IgD-negative memory B cell (primary cell): ENCODE measurements at places on chromosomes 7 and 10. TPM values are rescaled to one million over a fixed set of nuclear protein-coding genes. Genes with fewer than 3 reads are reported as not detected.

The LIPN gene
- 0.31 TPM for polyA plus RNA-seq

The TMEM196 gene
- polyA plus RNA-seq, result not detected

The TFPI2 gene
- not detected for polyA plus RNA-seq

The ETV1 gene
- not detected for polyA plus RNA-seq

The PAPOLB gene
- polyA plus RNA-seq, result not detected

The CPN1 gene
- polyA plus RNA-seq, result not detected

The RET gene
- polyA plus RNA-seq, result 0.05 TPM

The SPDYE2B gene
- not detected for polyA plus RNA-seq

The SMO gene
- polyA plus RNA-seq, result 0.36 TPM

The C7orf33 gene
- polyA plus RNA-seq, result not detected

The NODAL gene
- not detected for polyA plus RNA-seq

The GIMAP4 gene
- 16.2 TPM for polyA plus RNA-seq

The REEP3 gene
- 5.6 TPM for polyA plus RNA-seq

The PNLIP gene
- not detected for polyA plus RNA-seq

The ACSL5 gene
- polyA plus RNA-seq, result 52.3 TPM

The SH2D4B gene
- polyA plus RNA-seq, result not detected

The FGFBP3 gene
- polyA plus RNA-seq, result 2.2 TPM

The PRSS2 gene
- not detected for polyA plus RNA-seq

The CLRN3 gene
- polyA plus RNA-seq, result not detected

The CYP2C8 gene
- not detected for polyA plus RNA-seq

The FKBP6 gene
- polyA plus RNA-seq, result not detected

The TBC1D12 gene
- polyA plus RNA-seq, result 2.9 TPM

The HABP2 gene
- not detected for polyA plus RNA-seq

The GLI3 gene
- polyA plus RNA-seq, result not detected

The NEUROG3 gene
- not detected for polyA plus RNA-seq

The FBXL13 gene
- polyA plus RNA-seq, result 0.15 TPM

The WNT8B gene
- not detected for polyA plus RNA-seq

The OR2AE1 gene
- polyA plus RNA-seq, result not detected

The MBL2 gene
- not detected for polyA plus RNA-seq

The MUC3A gene
- polyA plus RNA-seq, result not detected

The MGMT gene
- polyA plus RNA-seq, result 35.1 TPM

The DGKI gene
- polyA plus RNA-seq, result not detected

The HOXA1 gene
- 0.24 TPM for polyA plus RNA-seq
